ENCODE measurements at places on chromosomes 4 and X.

- DNase-seq = no peak
Measured at GRCh38 chrX:122739770-122740169, 444.3 kb upstream of the GRIA3 start.

DNA sequence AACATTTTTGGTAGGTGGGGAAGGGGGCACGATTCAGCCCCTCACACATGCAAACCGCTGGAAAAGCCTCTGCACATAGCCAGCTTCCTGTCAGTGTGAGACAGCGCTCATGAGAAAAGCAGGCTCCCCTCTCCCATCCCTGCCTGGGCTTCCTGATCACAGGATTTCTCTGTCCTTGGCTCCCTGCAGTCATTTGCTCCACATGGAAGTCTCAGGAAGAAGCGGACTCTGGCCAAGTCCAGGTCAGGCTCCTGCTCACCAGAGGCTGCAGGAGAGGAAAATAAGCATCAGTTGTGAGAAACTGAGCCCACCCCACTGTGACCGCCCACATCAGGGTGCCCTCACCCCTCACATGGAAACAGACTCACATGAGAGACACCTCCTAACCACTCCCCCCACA, 664.3 kb upstream of the TENM3 start:
- no peak for DNase-seq

DNA sequence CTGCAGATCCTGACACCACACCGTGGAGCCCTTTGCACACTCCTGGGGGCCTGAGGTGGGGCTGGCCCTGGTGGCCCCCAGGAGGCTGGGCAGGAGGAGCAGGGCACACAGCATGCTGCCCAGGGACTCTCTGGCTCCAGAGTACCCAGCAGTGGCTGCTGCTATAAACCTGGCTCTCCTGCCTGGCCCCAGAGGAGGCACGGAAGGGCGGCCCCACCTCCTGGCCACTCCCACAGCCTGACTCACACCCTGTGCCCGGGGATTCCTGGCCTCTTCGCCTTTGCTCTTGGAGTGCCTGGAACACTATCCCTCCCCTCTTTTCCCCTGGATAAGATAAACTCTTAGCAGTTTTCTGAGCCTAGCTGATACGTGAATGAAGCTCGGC, at the start of gene PSAPL1:
TSS of gene PSAPL1 (minus strand) at position 165 of the 385 bp plus-strand sequence. CDS start at position 114, 51 bp downstream.
- DNase-seq = peak; percentile 93

DNA sequence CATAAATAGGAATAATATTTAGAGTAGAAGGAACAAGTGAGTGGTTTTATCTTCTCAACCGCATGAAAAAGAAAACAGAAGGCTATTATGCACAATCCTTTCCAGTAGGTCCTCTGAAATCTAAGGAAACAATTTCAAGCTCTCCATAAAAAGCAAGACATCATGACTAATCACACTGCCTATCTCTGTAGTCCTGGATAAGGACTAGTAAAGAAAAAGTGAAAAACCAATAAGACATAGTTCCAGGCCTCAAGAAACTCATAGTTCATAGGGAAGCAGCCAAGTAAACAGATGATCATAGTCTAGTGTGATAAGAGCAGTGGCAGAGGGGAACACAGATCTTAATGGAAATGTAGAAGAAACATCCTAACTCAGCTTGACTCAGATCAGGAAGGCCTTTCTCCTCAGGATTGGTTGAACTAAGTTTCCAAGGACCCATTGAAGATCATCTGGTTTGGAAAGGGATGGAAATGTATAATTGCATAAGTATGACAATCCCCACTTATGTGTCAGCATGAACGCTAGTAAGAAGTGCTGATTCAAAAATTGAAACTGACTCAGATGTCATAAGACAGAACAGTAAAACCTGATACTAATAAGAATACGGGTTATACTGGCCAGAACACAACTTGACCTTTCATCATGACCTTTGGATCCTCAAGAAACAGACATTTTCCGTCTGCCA, 155.3 kb downstream of the GRIA3 start:
- no peak for DNase-seq

DNA sequence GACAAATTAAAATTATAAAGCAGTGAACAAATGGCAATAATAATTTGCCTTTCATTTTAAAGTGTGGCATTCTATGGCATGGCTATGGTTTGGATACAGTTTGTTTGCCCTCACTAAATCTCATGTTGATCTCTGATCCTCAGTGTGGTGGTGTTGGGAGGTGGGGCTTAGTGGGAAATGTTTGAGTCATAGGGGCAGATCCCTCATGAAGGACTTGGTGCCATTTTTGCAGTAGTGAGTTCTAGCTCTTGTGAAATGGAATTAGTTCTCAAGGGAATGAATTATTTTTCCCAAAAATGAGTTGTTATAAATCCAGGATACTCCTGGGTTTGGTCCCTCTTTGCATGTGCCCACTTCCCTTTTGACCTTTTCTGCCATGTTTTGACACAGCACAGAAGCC, 181.4 kb downstream of the AMELX start:
- DNase-seq = no peak

GRCh38 chr4:23368081-23368697, 521.7 kb downstream of the PPARGC1A start:
- DNase-seq = no peak

GRCh38 chr4:123526511-123526910, 129.9 kb downstream of the SPRY1 start:
- no peak for DNase-seq

- no peak for DNase-seq
Measured at GRCh38 chr4:56531149-56531770, 25.7 kb downstream of the ARL9 start.

- no peak for DNase-seq
Measured at GRCh38 chr4:9927341-9928007, 93.8 kb downstream of the SLC2A9 start.

DNA sequence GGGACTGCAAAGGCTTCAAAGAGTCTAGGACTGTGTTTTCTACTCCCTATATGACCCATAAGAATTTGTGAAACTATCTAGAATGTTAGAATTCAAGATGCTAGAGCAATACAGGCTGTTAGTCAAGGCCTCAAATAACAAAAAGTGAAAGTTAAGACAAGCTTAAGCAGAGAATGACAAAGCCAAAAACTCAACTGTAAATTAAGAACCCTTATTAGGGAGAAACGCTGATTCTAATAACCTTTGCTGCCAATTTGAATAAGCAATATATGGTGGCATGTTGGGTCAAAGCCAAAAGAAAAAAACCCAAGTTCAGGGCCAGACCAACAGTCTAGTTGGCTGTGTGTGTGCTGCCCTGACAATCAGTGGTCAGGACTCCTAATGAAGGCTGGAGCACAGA, 160.0 kb downstream of the INPP4B start:
- DNase-seq = no peak

DNA sequence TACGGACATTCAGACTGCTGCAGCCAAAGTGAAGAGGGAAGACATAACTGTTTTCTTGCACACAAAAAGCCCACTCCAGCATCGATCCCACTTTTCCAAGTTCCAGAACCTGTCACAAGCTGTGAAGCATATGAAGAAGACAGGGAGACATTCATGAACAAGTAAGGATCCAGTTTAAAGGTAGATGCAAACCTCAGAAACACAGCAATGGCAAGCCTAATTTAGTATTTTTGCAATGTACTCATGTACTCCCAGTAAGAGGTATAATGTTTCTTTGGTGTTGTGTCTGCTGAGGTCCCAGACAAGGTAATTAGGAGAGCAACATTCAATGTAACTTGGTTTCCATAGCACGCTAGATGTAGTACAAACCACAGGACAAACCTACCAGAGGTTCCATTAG, 4.6 kb downstream of the AFP start:
- no peak for DNase-seq

DNA sequence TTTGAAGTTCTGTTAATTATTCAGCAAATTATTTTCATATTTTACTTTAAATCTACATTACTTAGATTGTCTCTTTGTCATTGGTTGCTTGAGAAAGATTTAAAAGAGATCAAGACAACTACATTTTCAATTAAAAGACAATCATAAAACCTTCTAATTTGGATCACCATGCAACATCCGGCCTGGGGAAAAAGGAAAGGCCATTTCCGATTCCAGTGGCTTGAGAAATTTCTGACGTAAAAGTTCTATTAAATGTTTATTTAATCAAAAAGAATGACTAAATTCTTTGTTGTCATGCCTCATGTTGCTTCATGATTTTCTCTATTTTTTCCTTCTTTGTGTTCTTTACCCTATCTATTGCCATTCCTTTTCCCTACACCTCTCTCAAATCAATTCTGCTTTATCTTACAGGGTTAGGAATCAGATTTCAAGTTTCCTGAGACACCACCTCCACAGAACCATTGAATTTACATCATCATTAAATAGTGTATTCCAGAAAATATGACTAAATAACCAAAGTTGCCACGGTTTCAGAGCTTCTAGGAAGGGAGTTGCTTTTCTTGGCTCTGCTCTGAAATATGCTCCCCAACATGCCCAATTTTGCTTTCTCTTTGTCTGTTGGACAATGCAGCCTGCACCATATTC, 124.6 kb upstream of the ACSL4 start:
- DNase-seq = no peak

GRCh38 chrX:136684120-136684519, 36.2 kb downstream of the CD40LG start:
- no peak for DNase-seq

GRCh38 chrX:130165181-130165702, 399 bp downstream of the AIFM1 start:
- DNase-seq = no peak

DNA sequence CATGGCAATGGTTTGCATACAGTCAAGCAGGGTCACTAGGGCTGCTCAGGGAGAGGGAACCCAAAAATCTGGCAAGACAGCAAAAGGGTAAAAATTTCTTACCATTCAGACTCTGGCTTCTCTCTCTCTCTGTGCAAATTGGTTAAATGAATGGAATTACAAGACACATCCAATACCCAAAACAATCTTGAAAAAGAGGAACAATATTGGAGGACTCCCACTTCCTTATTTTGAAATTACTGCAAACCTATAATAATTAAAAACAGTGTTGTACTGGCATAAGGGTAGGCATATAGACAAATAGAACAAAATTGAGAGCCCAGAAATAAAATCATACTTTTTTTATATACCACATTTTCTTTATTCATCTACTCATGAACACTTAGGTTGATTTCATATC, 24.1 kb downstream of the ETDA start:
- no peak for DNase-seq

GRCh38 chr4:159682996-159683395, 580.1 kb downstream of the RAPGEF2 start:
- DNase-seq = no peak

GRCh38 chrX:97027384-97027922, 143.7 kb downstream of the RPA4 start:
- DNase-seq = no peak

- no peak for DNase-seq
Measured at GRCh38 chrX:133776072-133776471, 209.3 kb downstream of the GPC3 start.

- no peak for DNase-seq
Measured at GRCh38 chr4:87065021-87065420, 130.2 kb downstream of the AFF1 start.

DNA sequence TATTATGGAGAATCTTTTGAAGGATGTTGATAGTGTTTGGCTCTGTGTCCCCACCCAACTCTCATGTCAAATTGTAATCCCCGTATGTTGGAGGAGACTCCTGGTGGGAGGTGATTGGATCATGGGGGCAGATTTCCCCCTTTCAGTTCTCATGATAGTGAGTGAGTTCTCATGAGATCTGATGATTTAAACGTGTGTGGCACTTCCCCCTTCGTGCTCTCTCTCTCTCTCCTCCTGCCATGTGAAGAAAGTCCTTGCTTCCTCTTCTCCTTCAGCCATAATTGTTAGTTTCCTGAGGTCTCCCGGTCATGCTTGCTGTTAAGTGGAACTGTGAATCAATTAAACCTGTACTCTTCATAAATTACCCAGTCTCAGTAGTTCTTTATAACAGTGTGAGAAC, 166.1 kb upstream of the NUDT6 start:
- DNase-seq = no peak

DNA sequence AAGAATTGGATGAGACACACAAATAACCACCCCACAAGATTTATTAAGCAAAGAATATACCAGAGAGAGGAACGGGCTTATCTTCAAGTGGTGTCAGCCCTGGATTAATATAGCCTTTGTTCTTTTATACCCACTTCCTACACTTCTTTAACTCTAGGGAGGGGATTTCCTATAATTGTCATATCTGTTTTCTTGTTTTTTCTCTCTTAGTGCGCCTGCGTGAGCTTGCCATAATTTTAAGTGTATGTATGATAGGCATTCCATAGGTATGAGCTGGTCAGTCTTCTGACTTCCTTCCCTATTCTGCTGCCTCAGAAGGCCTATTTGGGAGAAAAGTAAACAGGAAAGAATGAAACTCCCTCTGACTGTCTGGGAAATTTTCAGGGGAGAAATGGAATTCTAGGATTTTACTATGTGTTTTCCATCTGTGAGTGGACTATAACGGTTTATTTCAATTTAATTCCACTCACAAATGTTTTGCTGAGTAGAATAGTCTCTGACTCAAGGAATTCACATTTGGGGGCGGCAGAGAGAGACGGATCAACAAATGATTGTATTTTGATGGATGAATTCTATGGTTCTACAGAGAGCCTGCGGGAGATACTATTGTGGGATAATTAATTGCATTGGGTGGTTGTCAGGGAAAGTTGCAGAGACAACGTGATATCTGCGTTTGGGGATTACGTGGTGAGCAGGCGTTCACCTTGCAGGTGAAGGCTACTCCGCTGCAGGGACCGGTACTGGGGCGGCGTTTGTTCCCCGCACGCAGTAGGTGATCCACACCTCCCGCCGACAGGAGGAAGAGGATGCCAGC, 626 bp upstream of the CEP135 start:
- DNase-seq = peak; percentile 59

GRCh38 chr4:41686893-41687292, 61.6 kb downstream of the PHOX2B start:
- DNase-seq = no peak

GRCh38 chr4:70992391-70992881, 1.0 kb upstream of the DCK start:
- DNase-seq = no peak

DNA sequence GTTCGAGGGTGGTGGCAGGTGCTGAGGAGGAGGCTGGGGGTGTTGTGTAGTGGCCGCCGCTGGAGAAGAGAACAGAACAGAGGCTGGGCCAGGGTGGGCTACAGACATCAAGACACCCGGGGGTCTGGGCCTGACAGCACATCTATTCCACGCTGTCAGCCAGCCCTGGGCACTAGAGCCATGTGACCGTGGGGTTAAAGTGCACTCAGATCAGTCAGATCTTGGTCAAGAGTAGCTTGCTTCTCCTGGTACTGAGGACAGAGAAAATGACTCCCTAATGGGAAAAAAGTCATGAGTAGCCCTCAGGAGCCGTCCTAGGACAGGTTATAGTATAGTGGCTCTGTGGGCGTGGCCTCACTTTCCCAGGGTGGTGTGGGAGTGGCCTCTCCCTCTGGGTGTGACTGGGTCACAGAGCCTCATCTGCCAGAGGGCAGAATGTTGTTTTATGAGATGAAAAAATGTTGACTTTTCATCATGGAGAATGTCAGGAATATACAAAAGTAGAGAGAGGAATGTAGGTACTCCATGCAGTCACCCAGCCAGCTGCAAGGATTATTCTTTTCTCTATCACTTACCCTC, 19.4 kb downstream of the TRMT44 start:
- no peak for DNase-seq

- no peak for DNase-seq
Measured at GRCh38 chr4:77613267-77613666, 7.6 kb downstream of the CXCL13 start.

Data from HTR-8/SVneo (cell line).